Ecto neural progenitor cell (in vitro differentiated cells): ENCODE measurements at places on chromosomes 5 and 9.

DNA sequence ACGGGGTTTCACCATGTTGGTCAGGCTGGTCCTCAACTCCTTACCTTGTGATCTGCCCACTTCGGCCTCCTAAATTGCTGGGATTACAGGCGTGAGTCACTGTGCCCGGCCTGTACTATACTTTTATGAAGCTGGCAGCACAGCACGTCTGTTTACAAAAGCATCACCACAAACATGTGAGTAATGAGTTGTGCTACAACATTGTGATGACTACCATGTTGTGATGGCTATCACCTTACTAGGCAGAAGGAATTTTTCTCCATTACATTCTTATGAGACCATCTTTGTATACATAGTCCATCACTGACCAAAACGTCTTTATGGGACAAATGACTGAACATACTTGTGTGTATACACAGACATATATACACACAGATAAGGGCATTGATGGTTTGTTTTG is 1019.0 kb downstream of the CDH18 start:
- no peak for DNase-seq

DNA sequence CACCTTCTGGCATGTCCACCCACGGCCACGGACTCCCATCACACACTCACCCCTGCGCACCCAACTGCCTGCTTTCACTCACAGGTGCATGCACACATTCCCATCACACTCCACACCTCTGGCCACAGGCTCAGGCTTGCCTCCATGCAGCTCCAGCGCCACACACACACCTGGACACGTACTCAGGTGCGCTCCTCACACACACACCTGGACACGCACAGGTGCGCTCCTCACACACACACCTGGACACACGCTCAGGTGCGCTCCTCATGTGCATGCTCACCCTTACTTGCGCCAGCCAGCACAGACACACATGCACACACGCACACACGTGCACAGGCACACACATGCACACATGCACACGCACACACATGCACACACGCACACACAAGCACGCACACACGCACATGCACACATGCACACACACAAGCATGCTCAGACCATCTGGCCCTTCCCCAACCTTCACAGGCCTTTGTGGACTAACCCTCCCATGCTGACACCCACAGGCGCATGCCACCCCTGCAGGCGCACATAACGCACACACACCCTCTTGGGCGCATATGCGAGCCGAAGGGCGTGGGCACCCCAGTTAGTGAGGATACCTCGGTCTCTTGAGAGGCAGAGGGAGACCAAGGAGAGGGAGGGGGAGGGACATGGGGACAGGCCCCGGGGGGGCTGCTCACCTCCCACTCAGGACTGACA is 8.3 kb downstream of the GRIN1 start:
- no peak for DNase-seq

DNA sequence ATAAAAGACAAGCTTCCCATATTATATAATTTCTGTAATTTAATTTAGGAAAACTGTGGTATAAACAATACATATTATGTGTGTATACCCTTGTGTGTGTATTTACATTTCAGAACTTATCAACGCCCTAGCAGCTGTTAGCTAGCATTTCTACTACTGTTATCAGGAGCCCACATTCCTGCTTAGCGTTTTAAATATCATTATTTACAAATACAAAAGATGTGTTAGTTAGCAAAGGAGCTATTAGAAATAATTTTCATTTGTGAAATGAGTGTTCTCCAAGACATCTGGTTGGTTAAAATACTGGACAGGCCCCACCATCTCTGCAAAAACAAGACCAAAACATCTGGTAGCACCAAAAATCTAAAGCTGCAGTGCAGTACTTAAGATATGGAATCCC is 48.0 kb downstream of the EPB41L4A start:
- DNase-seq: no peak

- no peak for DNase-seq
Measured at GRCh38 chr9:73183917-73184861, 32.5 kb downstream of the ANXA1 start.

DNA sequence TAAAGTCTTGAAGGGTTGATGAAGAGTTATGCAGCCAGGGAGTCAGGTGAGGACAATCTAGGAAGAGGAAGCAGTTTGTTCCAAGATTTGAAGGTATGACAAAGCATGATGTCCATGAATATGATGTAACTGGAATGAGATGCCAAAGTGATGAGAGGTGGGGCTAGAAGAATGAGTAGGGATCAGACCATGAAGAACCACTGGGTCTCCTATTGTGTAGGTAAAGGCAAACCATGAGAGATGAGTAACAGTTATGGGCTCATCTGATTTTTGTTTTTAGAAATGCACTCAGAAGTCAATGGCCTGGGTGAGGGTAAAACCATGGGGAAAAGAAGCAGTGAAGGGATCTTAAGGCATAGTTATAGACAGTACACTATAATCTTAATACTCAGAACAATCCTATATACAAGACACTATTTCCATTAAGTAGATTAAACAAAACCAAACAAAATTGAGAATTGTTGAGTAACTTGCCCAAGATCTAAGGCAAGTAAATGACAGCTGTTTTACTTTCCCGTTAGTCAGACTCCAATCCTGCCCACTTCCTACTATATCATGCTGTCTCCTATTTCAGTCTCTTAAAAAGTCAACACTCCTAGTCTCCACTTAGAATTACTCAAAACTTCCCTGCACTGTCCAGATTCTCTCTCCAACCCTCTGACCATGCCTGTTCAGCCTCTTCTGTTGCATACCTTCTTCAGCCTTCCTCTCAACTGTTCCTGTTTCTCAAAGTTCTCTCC is 393.8 kb upstream of the MEF2C start:
- DNase-seq: no peak

DNA sequence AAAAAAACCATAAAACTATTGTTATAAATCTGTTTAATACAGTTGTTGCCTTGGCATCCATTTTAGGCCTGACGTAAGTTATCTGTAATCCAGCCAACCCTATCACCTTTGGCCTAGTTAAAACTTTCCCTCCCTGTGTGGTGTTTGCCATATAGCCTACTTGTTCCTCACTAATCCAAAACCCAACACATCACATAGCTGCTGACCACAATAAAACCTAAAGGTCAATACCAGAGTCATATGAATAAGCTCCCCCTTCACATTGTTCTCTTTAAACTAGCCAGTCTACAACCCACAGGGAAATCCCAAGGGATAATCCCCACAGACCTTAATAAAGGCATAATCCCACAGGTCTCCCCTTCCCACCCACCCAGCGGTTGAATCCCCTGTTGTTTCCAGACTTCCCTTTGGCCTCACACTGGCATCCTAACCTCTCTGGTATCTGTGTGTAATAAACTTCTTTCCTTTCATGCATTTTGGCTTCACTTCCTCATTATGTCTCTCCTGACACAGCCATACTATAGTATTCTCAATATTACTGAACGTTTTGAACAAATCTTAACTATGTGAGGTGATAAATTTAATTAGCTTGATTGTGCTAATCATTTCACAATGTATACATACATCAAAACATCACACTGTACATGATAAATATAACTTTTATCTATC is 50.8 kb downstream of the DTWD2 start:
- DNase-seq: no peak

DNA sequence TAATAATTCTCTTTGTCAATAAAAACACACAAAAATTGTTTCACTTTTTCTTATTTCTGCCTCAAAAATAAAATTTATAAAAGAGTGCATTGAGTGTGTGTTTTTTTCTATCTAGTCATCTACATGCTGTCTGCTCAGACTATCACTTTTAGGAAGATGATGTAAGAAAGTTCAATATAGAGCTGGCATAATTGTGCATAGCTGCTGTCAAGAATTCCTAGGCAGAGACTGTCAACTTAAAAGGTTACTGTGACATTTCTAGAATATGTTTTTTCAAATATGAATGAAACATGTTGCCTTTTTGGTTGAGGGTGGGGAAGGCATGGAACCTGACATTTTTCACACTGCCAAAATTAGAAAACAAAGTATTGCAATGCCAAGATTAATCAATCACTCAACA is 172.3 kb downstream of the CDH10 start:
- DNase-seq: no peak

- no peak for DNase-seq
Measured at GRCh38 chr9:81150016-81150625, 539.2 kb downstream of the TLE1 start.

DNA sequence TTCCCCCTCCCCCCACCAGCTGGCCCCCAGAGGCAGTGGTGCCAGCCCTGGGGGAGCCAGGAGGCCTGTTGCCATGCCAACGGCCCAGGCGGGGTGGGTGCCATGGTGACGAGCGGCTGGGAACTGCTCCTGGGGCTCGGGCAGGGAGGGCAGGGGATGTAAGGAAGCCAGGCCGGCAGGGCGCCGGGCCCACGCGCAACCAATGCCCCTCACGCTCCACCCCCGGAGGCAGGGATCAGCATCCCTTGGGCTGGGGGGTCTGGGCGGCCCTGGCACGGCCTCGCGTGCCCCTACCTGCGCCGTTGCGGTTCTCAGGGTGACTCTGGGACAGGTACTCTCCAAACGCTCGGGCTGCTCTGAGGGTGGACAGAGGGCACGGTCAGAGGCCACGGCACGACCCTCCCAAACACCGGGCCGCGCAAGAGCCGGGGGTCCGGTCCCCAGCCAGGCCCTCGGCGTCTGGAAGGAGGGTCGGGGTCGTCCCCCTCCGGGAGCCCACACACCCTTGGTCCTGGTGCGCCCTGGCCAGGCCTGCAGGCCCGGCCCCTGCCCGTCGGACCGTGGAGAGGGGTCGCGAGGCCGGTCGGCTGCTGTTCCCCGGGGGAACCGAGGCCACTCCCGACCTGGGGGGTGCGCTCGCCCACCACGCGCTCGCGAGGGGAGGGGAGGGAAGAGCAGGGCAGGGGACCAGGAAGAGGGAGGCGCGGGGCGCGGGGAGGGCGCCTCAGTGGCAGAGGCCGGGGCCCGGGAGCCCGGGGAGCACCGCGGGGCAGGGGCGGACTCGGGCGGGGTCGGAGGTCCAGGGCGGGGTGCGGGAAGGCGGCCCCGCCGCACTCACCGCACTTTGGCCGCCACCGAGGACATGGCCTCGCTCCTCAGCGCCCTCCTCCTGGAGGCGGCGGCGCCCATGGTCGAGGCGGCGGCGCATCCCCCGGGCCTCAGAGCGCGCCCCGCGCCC is 661 bp downstream of the NSMF start:
- DNase-seq: peak; percentile 72

- DNase-seq: no peak
Measured at GRCh38 chr9:120914953-120915352, 11.6 kb downstream of the TRAF1 start.

DNA sequence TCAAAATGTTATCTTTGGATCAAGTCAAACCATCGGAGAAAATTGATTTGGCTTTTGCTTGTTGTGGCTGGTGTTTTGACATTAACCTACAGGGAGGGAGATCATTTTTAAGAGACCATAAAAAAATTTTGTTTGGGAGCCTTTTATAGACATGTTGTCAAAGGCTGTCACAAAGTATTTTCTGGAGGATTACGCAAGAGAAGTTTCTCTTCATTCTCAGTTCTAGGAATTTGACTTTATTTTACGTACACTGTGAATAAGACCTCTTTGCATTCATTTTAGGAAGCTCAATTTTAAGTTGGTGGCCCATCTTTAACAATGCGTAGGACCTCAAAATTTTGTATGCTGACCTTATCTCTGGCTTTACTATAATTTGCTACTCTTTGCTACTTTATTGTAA is 50.2 kb upstream of the SLC44A1 start:
- no peak for DNase-seq

GRCh38 chr5:117587111-117587510 is 1012.5 kb upstream of the SEMA6A start:
- DNase-seq: no peak

DNA sequence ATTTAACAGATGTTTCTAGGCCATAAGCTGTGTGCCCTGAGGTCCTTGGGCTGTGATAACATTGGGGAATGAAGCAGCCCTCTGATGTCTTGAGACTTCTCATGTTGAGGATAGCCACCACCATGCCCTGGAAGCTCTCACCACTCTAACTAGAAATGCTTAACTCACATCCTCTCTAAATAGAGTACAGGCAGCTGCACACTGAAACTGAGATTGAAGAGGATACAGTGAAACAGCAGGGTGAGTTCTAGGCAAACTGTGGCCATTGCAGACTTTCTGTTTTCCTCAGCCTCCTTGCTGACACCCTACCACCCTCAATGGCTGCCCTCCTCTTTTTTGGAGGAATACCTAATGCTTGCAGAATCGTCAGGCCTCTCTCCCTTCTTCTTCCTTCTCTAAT is 22.4 kb downstream of the UTP15 start:
- no peak for DNase-seq

- no peak for DNase-seq
Measured at GRCh38 chr5:118270526-118270925, 717.8 kb downstream of the DTWD2 start.

DNA sequence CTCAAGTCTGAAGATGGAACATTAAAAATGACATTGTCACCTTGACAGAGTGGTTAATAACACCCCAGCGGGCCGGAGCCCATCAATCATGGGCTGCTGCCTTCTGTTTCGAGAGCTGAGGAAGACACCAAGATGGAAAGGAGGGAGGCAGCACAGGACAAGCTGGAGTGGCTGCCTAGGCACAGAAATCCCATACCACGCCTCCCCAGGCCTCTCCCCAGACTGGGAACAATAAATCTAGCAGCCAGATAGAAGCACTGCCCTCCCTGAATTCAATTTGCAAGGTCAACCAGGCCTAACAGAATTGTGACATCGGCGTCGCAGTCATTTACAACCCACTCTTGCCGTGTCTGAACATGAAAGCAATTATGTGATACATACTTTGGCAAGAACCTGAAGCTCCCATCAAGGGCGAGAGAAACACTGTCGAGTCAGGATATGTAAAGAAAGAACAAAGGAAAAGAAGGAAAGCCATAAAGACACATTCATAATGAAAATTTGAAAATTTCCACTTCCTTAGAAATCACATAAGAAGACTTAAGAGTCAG is 35.4 kb upstream of the ZNF354A start:
- no peak for DNase-seq

- DNase-seq: no peak
Measured at GRCh38 chr9:88739373-88739772, 204.4 kb downstream of the NXNL2 start.

DNA sequence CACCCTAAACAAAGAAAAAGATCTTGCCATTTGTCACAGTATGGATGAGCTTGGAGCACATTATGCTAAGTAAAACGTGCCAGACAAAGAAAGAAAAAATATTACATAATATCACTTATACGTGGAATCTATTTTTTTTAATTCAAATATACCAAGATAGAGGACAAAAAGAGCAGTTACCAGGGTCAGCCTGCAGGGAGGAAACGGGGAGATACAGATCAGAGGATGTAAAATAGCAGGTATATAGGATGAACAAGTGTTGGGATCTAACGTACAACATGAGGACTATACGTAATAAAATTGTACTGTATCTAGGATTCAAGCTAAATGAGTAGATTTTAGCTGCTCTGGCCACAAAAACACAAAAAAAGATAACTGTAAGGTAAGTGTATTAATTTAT is 247.5 kb downstream of the TMEM161B start:
- DNase-seq: no peak
